ENCODE measurements at places on chromosomes 13 and 19.

DNA sequence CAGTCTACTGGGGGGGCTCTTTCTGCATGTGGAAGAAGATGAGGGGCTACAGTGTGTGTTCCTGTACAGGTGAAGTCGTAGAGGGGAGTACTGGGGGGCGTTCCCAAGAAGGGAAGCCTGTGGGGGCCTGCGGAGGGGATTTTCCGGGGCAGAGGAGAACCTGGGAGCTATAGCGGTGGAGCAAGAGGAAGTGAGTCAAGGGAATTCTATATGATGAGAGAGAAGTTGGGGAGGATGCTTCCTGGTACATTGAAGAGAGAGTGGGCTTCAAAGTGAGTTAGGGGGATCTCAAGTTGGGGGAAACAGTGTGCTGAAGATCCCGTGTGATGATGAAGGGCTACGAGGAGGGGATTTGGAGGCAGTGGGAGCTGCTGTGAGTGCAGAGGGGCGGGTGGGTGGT, 1.9 kb upstream of the CACNG8 start:
- no peak for DNase-seq

DNA sequence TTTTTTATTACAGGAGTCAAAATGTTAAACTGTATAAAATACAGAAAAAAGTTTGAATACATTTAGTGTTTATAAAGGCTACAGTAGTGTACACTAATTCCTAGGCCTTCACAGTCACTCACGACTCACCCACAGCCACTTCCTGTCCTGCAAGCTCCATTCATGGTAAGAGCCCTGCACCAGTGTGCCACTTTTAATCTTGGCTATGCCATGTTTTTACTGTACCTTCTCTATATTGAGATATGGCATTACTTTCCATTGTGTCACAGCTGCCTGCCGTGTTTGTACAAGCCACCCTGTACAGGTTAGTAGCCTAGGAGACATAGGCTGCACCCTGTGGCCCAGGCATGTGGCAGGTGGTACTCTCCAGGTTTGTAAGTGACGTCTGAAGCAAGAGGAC, 32.1 kb downstream of the C1QTNF9 start:
- DNase-seq: no peak

DNA sequence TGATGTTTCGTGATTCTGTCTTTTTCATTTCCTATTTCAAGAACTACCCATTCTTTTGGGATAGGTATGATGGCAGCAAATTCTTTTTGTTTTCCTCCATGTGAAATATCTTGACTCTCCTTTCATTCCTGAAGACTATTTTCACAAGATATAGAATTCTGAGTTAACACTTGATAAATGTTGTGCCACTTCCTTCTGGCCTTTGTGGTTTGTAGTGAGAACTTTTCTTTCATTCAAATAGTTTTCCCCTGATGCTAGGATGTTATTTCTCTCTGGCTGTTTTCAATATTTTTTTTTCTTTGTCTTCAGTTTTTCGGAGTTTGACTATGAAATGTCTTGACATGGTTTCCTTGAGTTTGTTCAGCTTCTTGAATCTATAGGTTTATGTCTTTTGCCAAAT, 8.3 kb upstream of the TUBGCP3 start:
- DNase-seq: no peak

GRCh38 chr19:15449620-15450527, at the start of gene WIZ:
Gene WIZ, minus strand, starts transcription at chr19:15449956. Its CDS starts 1,649 bp downstream, at chr19:15448307.
- peak; percentile 84 for DNase-seq

DNA sequence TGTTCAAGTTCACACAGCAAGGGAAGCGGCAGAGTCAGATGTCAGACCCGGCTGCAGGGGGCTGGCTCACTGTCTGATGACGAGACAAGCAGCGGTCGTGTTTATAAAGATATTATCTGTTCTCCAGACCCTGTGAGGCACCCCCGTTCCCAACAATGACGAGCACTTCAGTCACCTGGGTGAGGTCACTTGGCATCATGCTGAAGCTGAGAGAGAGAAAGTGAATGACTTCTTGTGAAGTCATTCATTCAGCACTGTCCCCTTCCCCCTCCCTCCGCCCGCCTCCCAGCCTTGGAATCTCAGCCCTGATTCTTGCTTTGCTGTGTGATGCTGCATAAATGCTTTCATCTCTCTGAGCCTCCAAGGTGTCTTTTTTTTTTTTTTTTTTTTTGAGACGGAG, 4.9 kb upstream of the LYPD3 start:
- DNase-seq: no peak

GRCh38 chr13:85828094-85828684, 29.0 kb upstream of the SLITRK6 start:
- no peak for DNase-seq

DNA sequence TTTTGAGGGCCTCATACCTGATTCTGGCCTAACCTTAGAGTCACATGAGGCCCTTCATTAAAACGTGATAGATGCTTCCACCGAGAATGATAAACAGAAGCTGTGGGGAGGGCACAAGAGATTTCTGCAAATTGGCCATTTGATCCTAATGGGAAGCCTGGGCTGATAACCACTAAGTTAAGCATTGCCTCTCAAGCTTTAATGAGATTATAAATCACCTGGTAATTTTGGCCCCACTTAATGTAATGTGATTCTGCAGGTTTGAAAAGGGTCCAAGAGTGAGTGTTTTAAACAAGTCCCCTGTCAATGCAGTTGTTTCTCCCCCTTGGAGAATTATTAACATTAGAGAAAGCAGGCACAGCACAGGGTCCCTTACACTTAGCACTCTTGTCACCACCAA, 42.0 kb downstream of the ZNF486 start:
- no peak for DNase-seq

- no peak for DNase-seq
Observed at GRCh38 chr19:57248646-57249045, 8.2 kb downstream of the ZNF805 start.

DNA sequence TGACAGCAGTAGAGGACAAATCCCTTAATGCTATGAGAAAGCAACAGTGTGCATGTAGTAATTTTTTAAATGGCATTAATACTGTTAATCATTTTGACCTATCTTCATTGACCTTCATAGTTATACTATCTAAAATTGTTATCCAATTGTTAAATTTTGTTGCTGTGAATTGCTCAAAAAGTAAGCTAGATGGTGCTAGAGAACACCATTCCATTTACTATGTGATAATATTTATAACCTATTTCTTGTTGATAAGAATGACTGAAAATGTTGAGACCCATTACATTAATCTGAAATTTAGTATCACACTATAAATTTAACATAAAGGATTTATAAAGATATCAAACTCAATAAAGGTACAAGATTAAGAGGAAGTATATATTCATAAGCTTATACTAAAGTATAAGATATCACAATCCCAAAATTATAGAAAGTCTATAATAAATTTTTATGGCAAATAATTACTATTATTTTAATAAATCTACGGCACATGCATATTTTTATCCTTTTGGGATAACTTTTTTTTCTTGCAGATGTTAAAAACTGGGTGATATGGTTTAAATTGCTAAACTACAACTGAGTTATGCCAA, 1573.3 kb downstream of the PCDH9 start:
- DNase-seq: no peak

GRCh38 chr19:45507872-45508416, 665 bp downstream of the VASP start:
- no peak for DNase-seq

- DNase-seq: no peak
Observed at GRCh38 chr13:77891486-77891885, 27.1 kb downstream of the EDNRB start.

DNA sequence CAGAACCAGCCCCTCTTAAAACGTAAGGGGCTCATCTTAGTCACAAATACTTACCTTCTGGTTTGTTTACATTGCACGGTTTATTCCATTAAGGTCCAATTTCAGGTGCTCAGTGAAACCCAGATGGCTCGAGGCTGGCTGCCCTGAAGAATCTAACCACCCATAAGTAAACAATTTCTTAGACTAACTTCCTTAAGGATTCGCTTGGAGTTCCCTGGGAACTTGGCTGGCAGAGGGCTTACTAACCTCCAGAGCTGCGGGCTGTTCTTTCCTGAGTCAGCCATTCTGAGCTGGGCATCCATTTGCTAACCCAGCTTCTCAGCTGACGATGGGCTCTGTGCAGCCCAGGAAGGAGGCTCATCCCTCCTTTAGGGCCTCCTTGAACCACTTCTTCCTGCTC, 262.1 kb downstream of the FGF9 start:
- DNase-seq: no peak

- no peak for DNase-seq
Observed at GRCh38 chr19:426725-427445, 17.9 kb upstream of the C2CD4C start.

GRCh38 chr13:24355103-24355502, 45.7 kb downstream of the C1QTNF9 start:
- no peak for DNase-seq

DNA sequence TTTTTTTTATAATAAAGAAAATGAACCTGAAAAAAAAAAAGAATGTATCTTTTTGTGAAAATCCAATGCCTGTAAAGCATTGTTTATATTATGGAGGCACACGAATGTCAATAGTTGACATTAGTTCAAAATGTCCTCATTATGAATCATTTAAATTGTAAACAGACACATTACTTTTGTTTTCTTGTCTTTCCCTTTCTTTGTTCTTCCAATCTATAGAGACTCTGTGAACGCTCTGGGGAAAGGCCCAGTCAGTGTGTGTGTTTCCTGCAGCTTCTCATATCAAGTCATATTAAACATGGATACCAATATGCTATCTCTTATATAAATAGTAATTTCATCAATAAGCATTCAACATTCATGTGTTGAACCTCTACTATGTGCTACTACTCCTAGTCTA, 193.1 kb downstream of the KCTD12 start:
- no peak for DNase-seq

DNA sequence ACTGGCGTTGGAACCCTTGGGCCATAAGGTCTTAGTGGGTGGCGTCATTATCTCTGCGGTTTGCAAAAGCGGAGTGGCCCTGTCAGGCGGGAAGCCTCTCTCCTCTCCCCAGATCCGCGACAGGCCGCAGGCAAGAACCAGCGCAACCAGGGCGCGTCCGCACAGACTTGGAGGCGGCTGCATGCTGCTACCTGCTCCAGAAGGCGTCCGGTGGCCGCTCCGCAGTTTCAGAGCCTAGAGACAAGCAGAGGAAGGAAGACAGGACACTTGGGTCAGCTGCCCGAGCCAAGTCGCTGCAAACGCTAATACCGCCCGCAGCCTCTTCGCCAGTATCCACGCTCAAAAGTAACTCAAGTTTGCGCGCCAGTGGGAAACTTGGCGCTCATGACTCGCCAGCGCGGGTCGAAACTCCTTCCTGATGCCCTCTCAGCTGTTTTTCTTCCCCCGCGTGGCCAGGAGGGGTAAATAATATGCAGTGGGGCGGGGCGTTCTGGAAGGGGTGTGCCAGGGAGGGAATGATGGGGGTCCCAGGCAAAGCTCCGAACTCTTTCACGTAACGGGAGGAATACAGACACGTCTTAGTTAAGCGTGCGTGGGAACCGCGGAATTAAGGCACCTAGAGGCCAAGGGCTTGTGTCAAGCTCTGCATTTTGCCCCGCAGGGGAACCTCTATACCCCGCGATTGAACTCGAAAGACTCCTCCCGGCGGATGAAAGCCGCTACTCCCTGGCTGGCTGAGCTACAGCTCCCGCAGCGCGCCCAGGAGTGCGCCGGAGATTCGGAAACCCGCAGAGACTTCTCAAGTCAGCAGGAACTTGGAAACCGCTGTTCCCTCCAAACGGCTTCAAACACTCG, at the start of gene EDNRB:
Gene EDNRB, minus strand, starts transcription at position 441 of the 855 bp plus-strand sequence. Its CDS starts 258 bp downstream, at position 183.
- no peak for DNase-seq

DNA sequence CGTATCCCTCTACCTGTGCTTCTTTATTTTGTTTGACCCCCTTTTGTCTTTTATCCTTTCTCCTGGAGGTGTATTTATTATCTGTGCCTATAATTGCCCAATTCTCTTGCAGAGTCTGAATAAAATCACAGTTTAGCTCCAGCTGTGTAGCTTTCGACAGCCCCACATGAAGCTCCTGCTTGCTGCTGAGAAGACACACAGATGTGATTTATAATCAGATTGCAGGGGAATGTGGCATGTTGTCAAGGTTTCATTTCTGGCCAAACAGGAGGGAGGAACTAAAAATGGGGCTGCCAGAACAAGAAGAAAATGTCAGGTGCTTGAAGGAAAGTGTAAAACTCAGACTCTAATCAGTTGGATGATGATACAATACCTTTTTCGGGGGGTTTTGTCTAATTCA, 22.7 kb downstream of the CCNA1 start:
- DNase-seq: no peak

- DNase-seq: no peak
Observed at GRCh38 chr13:48955536-48955935, 20.2 kb upstream of the FNDC3A start.

DNA sequence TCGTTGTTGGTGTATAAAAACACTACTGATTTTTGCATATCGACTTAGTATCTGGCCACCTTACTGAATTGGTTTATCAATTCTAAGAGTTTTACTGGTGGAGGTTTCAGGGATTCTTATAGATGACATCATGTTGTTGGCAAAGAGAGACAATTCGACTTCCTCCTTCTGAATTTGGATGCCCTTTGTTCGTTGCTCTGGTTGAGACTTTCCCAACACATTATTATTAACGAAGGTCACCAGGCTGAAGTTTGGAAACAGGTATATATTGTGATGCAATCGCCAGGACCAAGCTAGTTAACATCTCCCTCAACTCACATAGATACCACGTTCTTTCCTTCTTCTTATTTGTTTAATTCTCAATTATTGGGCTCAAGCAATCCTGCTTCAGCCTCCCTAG, 2.1 kb upstream of the ZSCAN5B start:
- no peak for DNase-seq

DNA sequence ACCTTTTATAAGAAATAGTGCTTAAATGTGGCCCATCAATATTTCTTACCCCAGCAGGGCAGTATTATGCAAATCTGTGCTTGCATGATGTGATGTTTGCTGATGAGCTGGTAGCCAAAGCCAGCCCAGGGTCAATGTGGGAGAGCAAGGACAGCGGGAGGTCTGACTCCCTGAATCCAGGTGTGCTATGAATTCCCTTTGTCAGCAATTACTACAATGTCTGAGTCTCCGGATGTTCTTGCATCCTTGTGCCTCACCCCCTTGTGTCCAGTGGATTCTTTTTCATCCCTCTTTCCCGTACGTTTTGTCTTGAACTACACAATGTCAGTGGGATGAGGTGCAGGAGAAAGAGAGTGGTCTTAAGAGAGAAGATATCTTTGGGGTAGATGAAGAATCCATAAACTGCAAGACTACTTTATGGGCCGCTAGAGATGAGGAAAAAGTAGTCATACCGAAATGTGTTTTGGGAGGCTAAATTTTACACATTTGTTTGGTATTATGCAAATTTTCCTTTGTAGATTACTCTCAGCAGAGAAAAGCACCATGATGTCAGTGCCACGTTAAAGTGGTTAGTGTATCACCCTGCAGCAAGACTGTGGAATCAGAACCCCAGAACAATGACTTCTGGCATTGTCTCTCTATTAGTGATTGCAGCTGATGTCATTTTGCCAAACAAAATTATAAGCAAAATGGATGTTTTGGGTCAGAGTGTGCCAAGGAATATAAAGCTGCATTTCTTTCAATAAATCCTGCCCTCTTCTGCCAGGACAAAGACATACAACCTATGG, 53.5 kb upstream of the TSHZ3 start:
- no peak for DNase-seq
